ENCODE measurements at places on chromosomes 7 and 10.

DNA sequence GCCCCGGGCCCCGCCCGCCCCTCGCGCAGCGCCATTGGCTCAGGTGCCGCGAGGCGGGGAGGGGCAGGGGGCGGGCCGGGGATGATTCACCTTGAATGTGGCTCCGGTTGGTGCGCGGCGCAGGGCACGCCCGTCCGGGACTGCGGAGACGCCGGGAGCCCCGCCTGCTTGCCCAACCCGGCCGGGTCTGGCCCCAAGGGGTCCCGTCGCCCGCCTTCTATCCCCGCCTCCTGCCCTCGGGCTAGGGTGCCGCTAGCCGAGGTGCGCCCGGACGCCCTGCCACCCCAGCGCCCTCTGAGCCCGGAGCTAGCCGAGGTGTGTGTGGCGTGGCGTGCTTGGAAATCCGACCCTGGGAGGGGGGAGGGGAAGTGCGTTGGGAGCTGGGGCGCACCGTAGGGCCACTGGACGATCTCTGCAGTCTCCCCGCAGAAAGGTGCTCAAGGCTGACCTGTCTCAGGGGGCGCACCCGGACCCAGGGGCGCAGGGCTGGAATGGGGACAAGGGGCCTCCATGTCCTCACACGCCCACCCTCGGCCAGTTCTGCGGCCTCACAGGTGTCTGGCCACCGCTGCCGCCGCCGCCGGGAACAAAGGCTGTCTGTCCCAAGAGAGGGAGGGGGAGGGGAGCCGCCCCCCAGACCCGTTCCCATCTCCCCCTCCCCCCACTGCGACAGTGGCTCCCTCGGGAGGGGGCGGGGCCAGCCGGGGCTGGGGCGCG, 168.9 kb downstream of the NRF1 start:
- no peak for DNase-seq

- DNase-seq, result no peak
Measured at GRCh38 chr10:91708174-91708861, 75.4 kb upstream of the PPP1R3C start.

GRCh38 chr10:133445268-133445732, 8.4 kb upstream of the SCART1 start:
- DNase-seq, result no peak

- no peak for DNase-seq
Measured at GRCh38 chr10:62692085-62692484, 112.4 kb upstream of the ADO start.

GRCh38 chr7:41732436-41732785, 29.5 kb upstream of the INHBA start:
- no peak for DNase-seq

DNA sequence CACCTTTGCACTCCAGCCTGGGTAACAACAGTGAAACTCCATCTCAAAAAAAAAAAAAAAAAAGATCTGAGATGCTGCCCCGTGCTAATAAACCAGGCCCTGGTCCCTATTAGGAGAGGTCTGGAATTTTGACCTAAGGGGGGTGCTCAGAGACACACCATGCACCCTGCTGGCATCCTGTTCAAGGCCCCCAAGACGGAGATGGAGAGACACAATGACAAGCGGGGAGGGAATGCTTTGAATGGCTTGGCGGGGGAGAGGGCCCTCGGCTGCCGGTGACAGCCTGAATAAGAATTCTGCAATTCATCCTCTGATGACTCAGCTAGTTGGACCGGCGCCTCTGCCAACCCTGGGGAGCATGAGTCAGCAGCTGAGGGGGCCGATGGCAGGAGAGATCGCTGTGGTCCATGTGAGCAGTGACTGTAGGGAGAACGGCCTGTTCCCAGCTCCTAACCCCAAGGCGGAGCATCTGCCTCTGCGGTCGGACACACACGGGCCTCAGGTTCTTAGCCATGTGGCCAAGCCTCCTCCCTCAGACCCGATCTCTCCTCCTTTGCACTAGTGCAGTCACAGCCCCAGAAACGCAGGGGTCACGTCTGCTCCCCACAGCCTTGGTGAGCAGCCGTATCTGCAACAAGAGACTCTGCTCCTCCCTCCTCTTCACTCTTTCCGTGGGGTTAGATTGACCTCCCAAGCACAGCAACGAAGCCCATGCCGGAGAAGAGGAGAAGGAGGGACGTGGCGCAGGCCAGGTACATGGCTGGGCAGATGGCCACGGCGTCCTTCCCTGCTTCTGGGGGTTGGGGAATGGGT, 14.9 kb downstream of the TRIM56 start:
- DNase-seq, result peak; percentile 37

DNA sequence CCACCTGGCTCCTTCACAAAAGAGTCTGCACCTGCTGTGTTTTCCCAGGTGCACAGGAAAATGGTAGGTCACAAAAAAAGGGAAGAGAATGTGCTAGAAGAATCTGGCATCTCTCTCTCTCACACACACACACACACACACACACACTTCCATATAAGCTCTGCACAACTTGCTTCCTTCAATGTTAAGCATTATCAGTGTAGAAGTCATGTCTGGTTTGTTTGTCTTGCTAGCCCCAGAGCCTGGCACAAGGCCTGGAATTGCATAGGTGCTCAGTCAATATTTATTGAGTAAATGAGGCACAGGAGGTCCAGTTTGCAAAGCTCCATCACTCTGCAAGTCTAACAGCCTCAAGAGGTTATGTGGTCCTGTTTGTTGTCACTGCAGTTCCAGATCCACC, 867.3 kb upstream of the AUTS2 start:
- no peak for DNase-seq

DNA sequence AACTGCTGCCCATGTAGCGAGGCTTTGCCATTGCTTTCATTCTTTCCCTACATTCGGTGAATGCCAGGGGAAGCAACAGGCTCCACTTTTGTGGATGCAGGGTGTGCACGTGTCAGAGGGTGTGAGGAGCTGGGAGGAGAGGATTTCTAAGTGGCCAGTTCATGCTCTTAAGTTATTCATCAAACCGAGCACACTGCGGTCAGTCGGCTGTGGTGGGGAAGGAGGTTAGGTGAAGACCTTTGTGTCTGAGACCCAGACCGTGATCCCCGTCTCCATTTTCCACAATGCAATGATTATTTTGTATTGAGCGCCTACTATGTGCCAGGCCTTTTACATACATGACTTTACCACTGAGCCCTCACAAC, 438.6 kb upstream of the GALNT17 start:
- DNase-seq, result no peak

DNA sequence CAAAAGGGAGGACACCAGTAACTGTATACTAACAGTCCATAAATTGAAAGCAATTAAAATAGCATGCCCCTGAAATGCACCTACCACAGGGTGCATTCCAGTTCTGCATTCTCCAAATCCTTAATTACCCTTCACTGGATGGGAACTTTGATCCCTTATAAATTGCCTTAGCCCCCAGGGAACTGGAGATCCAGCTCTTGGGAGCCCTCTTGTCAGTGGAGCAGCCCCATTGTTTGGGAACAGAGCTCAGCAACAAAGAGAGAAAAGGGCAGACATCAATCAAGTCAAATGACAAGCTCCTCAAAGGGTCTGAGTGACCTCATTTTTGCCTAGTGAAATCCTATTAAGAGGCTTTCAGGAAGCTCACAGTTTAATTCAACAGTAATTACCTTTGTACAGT, 472.6 kb downstream of the XPNPEP1 start:
- DNase-seq, result no peak

DNA sequence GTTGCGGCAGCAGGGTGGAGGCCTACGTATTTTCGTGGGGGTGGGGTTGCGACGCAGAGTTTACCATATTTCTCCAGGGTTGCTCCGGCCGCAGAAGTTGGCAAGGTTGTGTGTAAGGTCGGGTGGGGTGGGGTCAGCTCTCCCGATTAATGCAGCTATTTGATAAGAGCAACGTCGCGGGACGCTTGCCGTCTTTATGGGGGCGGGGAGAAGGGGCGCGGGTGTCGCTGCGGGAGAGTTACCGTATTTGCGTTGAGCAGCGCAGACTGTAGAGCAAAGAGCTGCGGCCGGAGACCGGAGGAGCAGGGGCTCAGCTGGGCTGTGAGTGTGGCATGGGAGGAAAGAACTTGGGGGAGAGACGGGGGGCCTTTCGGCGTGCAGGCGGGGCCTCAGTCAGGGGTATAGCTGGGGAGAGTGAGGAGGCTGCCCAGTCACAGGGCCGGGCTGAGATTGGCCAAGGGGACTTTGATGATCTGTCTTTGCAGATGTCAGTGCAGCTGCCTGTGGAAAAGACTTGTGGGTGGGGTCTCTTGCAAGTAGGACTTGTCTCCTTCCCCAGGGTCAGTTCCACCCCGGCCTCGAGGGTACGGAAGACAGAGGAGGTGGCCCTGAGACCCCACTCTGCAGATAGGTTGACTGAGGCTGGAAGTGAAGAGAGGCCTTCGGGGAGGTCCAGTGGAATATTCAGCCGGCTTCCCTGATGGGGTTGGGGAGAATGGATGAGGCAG, 26.6 kb downstream of the ZNF775 start:
- no peak for DNase-seq

DNA sequence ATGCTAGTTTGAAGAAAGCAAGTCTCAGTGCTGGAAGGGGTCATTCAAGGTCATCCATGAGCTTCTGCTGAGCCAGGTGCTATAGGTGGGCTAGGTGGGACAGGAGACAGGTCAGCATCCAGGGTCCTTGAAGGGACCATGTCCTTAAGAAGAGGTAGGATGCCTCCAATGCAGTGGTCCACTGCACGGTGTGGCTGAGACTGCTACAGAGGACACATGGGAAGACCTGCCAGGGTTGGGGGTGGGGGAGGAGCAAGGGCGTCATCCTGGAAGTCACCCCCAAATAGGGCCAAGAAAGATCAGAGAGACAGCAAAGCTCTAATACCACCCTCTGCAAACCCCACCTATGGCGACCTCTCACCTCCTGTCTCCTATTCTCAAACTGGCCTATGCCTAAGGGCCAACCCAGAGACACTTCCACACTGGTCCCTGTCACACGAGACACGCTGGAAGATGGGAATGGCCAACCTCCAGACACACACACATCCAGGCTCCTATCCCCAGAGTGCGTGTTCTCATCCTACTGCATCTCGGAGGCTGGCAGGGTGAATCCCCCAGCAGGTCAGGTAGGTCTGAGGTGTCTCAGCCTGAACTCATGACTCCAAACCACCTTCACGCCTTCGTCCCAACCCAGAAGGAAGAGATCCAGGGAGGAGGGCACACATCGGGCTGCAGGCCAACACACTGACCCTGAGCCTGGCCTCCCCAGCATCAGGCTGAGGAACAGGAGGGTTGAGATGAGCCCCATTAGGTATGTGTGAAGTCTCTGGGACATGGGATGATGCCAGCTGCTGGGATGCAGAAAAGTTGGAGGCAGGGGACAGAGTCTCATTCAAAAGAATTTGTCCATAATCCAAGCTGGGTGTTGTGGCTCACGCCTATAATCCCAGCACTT, 5.6 kb upstream of the PPP1R35 start:
- no peak for DNase-seq

- no peak for DNase-seq
Measured at GRCh38 chr10:109851616-109852474, 71.5 kb downstream of the XPNPEP1 start.

DNA sequence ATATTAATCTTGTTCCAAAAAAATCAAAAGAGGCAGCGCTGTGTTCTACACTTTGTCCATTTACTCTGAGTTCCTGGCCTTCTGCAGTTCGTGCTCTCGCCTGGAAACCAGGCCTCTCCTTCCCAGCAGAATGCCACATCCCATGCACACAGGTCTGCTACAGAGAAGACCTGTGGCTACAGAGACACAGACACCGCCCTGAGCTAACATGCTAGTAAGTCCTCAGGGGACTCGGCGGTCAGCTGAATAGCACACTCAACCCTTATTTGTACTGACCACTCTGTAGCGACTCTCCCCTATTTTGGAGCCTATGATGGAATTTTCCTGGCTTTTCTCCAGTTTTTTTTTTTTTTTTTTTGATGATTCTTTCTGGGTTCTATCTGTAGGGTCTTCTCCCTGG, 12.8 kb downstream of the CREB3L2 start:
- no peak for DNase-seq

DNA sequence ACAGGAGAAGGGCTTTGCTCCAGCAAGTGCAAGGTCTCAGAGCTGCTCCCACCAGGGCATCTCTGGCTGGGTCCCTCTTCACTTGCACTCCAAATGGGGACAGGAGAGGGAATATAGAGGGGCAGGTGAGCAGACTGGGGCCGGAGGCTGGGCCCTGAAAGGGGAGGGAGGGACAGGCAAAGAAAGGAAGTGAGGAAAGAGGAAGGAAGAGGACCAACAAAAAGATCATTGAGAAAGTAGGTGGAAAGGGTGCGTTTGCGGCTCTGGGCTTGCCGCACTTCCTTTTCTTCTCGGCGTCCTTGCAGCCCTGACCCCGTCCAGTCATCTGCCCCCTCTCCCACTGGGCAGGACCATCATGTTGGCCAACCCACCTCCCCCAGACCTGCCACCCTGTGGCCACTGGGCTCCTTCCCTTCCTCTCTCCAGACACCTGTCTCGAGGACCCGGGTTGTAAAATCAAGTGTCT, 14.0 kb downstream of the ITPRIP start:
- DNase-seq, result no peak

- no peak for DNase-seq
Measured at GRCh38 chr7:141674702-141675101, 27.3 kb downstream of the DENND11 start.

GRCh38 chr10:77504196-77504872, 133.3 kb downstream of the KCNMA1 start:
- no peak for DNase-seq

- no peak for DNase-seq
Measured at GRCh38 chr10:105700218-105700617, 1059.1 kb downstream of the SORCS3 start.

- no peak for DNase-seq
Measured at GRCh38 chr7:137923380-137923779, 76.6 kb upstream of the DGKI start.

- DNase-seq, result no peak
Measured at GRCh38 chr10:124138883-124139348, 45.5 kb upstream of the CHST15 start.

- no peak for DNase-seq
Measured at GRCh38 chr7:33108554-33109004, 625 bp downstream of the RP9 start.

GRCh38 chr7:158472596-158472995, 115.0 kb downstream of the PTPRN2 start:
- no peak for DNase-seq

GRCh38 chr10:19412531-19412930, 363.9 kb downstream of the MALRD1 start:
- DNase-seq, result no peak

DNA sequence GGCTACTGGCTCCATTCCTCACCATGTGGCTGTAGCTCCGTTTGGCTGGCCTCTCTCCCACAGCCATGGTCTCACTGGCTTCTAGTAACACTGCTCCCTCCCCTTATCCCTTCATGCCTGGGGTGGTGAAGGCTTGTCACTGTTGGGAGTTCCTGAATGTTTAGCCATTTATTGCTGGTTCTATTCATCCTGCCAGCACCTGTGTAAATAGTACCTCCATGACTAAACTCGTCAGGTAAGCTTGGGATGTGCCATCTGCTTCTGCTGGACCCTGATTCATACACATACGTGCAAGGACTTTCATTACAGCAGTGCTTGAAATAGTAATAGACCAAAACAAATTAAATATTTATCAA, 61.6 kb downstream of the CCDC71L start:
- no peak for DNase-seq

GRCh38 chr10:89295597-89295996, 6.2 kb upstream of the IFIT2 start:
- no peak for DNase-seq

- DNase-seq, result no peak
Measured at GRCh38 chr7:33979807-33980355, 74.5 kb downstream of the BMPER start.
